ENCODE measurements at places on chromosomes 12 and 14. TPM values are rescaled to one million over a fixed set of nuclear protein-coding genes. Genes with fewer than 3 reads are reported as not detected.
A peak's percentile ranks its signal among the peaks of the same experiment; 100 is the strongest.

The ASB2 gene
- total RNA-seq: 1.5 TPM

- no peak for DNase-seq
Observed at GRCh38 chr12:26245175-26245942, 50.0 kb downstream of the SSPN start.

The SMCO2 gene
- total RNA-seq: not detected

- DNase-seq: peak; percentile 72
Observed at GRCh38 chr14:65222440-65222858, 120.1 kb upstream of the MAX start.

DNA sequence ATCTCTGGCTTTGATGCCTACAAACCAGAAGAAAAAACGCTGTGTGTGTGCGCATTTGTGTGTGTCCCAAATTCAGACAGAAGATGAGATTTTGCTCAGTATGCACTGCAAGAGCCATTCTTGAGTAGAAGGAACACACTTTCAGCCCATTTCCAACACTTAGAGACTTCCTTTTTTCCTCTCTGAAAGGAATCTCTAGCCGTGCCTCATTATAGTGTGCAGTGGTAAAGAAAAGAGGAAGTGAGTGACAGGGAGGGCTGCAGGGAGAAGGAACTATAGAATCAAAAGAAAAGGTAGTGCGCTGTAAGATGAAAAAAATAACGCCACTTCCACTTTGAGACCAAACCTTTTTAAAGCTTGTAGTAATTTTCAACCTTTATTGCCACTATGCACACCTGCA is 1400.9 kb upstream of the FLRT2 start:
- no peak for DNase-seq

DNA sequence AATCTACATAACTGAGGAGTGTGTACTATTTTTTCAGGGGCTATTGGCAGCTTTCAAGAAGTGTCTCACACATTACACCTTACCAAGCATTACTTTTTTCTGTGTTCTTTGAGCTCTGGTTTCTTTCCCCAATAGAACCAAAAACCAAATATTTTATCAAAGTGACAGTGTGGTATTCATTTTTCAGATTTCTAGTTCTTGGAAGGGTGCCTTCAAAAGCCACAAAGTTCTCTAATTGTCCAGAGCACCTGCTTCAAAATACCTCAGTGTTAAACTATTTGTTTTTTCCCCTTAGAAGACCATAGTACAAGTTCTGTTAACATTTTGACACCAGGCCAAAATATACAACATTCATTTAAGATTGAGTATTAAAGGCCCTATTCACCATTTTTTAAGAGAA is 515.7 kb downstream of the ETNK1 start:
- DNase-seq: no peak

DNA sequence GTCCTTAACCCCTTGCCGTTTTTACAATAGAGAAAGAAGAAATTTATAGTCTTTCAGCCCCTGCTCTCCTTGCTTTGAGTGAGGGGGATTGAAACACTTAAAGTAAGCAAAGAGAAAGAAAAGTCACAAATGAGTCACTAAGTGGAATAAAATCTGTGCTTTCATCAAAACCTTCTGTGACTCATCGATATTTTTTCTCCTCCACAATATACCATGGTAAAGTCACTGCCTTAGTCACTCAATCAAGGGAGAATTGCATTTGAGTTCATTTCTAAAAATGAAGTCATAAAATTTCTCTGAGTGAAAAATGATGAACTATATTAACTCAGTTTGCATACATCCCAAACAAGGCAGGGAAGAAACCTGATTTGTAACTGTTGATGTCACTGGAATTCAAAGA is 470.3 kb downstream of the FOXG1 start:
- no peak for DNase-seq

The NFE2 gene
- not detected for total RNA-seq

The USP44 gene
- total RNA-seq: 7.0 TPM

GRCh38 chr12:56258820-56259183 is 618 bp upstream of the ANKRD52 start:
- no peak for DNase-seq

GRCh38 chr12:121618659-121619233 is 7.6 kb upstream of the ORAI1 start:
- peak; percentile 44 for DNase-seq

- no peak for DNase-seq
Observed at GRCh38 chr14:86217523-86217922, 687.6 kb downstream of the FLRT2 start.

The CLEC6A gene
- total RNA-seq: not detected

- DNase-seq: peak; percentile 30
Observed at GRCh38 chr12:3882896-3883564, 9.8 kb upstream of the PARP11 start.

DNA sequence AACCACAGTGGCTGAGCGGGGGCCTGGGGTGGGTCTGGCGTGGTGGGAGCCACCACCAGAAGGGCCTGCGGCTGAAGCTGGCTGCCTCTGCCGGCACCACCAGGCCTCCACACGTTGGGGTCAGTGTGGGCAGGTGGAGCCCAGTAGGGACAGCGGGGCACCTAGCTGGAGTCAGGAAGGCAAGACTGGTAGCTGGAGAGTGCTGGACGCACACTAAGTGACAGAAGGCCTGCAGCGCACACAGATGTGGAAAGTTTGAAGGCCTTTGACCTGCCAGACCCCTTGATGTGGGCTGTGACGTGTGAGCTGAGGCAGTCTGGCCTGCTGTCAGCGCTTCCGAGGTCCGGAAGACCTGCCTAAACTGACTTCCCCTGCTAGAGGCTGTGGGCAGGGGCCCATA is 26.3 kb downstream of the RIN3 start:
- no peak for DNase-seq

DNA sequence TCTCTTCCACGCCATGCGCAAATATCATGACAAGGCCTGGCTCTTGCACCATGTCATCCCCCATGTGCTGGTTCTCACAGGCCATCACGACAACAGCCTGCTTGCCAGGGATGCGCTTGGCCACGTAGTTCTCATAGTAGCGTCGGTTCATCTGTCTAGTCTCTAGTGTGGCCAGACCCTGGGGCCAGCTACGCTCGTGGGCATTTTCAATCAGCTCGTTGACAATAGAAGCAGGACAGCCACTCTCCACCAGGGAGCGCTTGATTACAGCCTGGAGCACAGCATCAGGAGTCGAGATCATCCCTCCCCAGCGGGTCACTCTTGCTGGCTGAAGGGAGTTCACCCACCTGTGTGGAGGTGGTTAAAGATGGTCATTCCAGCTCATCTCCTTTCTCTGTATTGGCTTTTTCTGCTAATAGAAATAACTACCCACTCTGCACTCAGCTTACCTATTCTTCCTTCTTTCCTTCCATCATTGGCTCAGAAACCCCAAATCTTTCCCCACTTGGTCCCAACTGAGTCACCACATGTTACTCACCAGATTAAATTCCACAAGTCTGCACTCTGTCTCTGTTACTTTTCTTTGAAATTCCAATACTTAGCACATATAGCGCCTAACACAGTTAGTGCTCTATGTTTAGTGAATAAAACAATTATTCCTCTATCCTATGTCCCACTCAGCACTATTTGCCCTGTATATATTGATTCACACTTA is 15.1 kb downstream of the RNF41 start:
- DNase-seq: peak; percentile 65

DNA sequence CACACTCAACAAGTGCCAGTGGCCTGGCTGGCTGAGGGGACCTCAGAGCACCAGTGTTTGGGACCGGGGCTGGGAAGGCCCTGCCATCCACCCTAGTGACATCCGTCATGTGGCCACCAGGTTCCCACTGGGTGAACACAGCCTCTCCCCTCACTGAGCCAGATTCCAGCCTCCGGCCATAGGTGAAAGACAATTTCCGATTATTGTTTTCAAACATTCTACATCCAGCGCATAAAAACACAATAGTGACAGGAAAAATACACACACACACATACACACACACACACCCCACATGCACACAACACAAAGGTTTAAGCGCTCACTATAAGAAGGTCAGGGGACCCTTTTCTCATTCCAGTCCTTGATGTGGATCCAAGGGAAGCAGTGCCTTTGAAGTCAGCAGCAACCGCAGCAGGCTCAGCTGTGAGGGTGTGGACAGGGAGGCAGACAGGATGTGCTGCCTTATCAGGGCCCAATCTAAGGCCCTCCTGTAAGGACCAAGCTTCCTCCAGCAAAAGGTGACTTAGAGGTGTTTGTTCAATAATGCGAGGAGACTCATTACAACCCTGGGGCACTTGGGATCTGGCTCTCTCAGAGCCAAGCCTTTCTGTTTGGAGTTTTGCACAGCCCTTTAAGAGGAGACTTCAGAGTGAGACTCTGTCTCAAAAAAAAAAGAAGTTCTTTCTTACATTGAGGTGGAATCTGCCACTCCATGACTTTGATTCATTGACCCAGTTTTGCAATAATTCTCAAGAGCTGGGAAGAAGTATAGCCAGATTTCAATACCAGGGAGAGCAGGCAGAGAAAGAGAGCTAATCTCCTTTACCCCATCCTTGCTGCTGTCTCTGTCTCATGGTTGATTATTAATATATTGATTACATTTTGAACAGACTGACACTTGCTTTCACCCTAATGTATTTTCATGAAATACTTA is 227.8 kb downstream of the ZFP36L1 start:
- DNase-seq: no peak

DNA sequence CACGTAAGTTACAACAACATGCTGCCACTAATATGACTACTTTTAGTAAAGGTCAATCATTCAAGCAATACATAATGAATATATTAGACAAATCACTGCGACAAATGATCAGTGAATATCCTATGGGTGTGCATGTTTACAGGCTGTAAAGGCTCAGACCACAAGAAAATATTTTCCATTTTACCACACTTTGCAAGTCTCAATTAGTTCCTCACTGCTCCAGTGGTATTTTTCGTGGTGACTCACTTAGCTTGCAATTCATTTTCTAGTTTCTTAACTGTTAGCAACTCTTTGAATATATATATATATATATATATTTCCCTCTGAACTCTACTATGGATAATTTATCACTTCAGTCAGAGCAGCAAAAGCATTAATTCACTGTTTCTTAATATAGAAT is 96.9 kb downstream of the EML5 start:
- DNase-seq: no peak

- no peak for DNase-seq
Observed at GRCh38 chr14:75725481-75725880, 64.4 kb downstream of the TTLL5 start.

DNA sequence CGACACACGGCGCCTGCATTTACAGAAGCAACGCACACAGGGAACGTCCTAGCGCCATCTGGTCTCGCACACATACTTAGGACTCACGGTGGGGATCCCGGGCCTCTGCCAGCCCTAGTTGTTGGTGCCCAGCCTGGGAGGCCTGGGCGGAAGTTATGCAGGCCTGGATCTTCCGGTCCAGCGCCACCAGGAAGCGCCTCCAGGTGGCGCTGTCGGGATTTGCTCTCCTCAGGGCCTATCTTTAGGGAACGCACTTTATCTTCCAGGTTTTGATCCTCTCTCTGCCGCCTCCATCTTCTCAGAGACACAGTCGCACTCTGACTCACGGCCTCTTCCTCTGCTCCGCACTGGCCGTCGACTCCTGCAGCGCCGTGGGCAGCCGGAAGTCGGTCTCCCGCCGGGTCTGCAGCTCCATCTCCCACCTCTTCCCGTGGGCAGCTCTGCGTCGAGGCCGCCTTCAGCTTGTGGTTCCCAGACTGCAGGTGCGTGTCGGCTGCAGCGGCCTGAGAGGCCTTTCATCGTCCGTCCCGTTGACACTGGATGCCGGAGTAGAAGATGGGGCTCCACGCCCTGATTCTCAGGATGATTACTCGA is 760.4 kb downstream of the TMEM121 start:
- peak; percentile 30 for DNase-seq

The FBLN5 gene
- 0.37 TPM for total RNA-seq

GRCh38 chr12:44574586-44574985 is 301.5 kb downstream of the NELL2 start:
- no peak for DNase-seq

- DNase-seq: no peak
Observed at GRCh38 chr14:89255852-89256251, 161.2 kb downstream of the FOXN3 start.

DNA sequence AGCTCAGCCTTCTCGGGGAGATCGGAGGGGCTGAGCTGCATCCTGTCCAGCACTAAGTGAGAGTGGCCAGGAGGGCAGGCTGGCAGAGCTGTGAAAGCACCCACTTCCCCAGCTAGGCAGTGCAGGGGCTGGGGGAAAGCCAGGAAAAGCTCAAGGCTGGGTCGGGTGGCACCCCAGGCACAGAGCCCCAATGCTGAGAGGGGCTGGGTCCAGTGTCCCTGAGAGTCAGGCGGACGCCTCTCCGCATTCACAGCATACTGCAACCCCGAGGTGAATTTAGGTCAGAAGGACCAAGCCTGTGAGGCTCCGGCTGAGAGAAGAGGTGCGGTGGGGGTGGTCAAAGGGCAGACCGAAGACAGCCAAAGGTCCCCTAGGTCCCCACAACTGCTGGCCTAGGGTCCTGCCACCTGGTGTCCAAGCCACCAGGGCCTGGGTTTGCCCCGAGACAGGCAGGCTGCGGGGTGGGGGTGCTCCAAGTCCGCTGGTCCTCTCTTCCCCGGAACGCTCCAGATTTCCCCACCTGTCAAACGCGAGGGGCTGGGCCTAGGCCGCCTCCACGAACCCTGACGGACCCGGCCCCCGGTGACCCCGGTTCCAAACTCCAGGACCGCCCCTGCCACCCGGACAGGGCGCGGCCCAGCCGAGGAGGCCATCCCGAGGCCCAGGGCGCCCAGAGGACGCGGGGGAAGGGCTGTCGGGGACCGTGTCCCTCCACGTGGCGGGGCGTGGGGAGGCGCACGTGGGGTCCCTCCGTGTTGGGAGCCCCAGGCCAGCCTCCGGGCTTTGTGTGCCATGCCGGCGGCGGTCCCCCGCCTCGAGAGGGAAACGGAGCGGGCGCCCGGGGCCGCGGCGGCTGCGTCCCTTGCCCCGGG is 527 bp downstream of the CAMKK2 start:
- DNase-seq: no peak

DNA sequence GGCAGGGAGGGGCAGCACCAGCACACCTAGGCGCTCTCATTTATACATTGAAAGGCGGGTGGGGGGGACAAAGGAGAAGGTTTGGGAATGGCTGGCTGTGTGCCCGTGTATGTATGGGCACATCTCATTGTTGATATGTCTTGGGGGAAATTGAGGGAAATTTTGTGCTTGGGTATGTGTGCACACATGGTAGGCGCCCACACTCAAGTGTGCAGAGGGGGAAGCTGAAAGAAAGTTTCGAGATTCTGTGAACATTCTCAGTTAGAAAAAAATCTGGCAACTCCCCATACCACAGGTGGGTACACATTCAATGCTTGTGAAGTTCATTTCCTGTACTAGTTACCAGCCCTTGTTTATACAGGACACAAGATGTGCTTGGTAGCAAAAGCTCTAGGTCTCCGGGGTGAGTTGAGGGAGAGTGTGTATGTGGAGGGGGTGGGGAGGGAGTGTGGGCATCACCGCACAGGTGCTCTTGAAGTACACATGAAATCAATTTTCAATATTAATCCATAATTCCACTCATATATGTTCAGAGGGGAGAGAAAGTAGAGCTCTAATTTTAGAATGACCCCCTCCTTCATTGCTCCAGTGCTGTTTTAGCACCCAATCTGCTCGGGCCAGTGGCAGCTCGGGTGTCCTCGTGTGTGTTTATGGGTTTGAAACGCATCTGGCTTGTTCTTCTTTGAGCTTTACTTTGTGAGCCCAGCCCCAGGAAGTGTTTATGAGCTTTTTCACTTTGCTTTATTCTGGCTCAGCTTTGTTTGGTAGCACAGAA is 286.0 kb downstream of the ZFP36L1 start:
- DNase-seq: peak; percentile 80

The MGP gene
- total RNA-seq: 0.81 TPM

Measured in B cell (primary cell).